ENCODE measurements at places on chromosomes 3 and 15.

GRCh38 chr15:57562196-57562769 lies 29.4 kb upstream of the MYZAP start:
- peak; percentile 10 for DNase-seq

- peak; percentile 20 for DNase-seq
These were observed 23.0 kb upstream of the ANP32A start for GRCh38 chr15:68843425-68844311.

- DNase-seq, result no peak
These were observed 24.3 kb downstream of the CSPG5 start for GRCh38 chr3:47554335-47554734.

GRCh38 chr3:182469086-182469485 lies 324.2 kb upstream of the ATP11B start:
- no peak for DNase-seq

DNA sequence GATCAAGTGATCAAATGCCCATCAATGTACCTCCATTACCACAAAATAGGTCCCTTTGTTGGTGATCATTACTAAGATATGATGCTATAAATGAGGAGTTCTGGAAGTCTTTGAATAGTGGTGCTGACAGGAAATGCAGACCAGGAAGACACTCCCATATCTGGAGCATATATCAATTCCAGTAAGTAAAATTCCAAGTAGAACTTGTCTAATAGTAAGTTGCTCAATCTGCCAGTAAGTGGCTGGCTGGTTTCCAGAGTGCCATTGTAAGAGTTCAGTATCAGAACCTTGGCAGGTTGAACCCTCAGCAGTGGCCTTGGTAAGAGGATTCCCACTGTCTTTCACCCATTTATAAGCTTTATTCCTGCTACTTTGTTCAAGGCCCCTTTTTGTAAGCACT lies 379.9 kb upstream of the RBMS3 start:
- DNase-seq, result no peak

- DNase-seq, result peak; percentile 33
These were observed 112.5 kb downstream of the ADAMTS9 start for GRCh38 chr3:64575211-64575844.

GRCh38 chr3:148026009-148026588 lies 616.9 kb downstream of the ZIC1 start:
- no peak for DNase-seq
